ENCODE measurements at places on chromosomes 16 and 17.

DNA sequence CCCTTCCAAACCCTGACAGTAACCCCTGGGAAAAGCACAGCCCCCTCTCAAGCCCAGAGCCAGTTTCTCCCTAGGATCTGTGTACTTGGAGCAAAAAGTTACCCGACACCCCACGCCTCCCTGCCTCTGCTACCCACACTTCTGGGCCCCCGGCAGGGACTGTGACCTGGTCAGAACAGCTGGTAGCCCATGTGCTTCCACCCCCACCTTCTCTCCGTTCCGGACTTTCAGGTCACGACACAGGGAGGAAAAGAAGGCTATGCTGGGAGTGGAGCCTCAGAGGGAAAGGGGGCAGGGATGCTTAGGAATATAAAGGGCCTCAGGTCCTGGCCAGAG lies 6.4 kb downstream of the PPY start:
- no peak for DNase-seq
- H3K27me3 ChIP-seq = peaks cover 13% of the 10 kb centered on the region
- H3K36me3 ChIP-seq = no peaks in the 10 kb centered on the region
- no peak overlapping the region for H3K27ac ChIP-seq
- H3K4me3 ChIP-seq = no peak overlapping the region
- H3K4me1 ChIP-seq = no peaks in the 10 kb centered on the region

DNA sequence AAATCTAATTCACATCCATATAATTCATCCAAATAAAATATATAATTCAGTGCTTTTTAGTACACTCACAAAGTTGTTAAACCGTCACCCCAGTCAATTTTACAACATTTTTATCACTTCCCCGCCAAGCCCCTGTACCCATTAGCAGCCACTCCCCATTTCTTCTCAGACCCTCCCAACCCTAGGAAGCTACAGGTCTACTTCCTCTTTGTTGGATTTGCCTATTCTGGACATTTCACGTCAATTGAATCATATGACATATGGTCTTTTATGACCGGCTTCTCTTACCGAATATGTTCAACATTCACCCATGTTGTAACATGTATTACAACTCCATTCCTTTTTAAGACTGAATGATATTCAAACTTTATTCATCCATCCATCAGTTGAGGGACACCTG lies 19.9 kb upstream of the MLKL start:
- H3K36me3 ChIP-seq = no peaks in the 10 kb centered on the region
- H3K4me3 ChIP-seq = no peak overlapping the region
- no peak overlapping the region for H3K27ac ChIP-seq
- no peaks in the 10 kb centered on the region for H3K27me3 ChIP-seq

- no peaks in the 10 kb centered on the region for H3K36me3 ChIP-seq
- H3K4me1 ChIP-seq = no peaks in the 10 kb centered on the region
- H3K27me3 ChIP-seq = no peaks in the 10 kb centered on the region
- no peak overlapping the region for H3K27ac ChIP-seq
Observed at GRCh38 chr17:16302856-16303255, 50.4 kb downstream of the CENPV start.

DNA sequence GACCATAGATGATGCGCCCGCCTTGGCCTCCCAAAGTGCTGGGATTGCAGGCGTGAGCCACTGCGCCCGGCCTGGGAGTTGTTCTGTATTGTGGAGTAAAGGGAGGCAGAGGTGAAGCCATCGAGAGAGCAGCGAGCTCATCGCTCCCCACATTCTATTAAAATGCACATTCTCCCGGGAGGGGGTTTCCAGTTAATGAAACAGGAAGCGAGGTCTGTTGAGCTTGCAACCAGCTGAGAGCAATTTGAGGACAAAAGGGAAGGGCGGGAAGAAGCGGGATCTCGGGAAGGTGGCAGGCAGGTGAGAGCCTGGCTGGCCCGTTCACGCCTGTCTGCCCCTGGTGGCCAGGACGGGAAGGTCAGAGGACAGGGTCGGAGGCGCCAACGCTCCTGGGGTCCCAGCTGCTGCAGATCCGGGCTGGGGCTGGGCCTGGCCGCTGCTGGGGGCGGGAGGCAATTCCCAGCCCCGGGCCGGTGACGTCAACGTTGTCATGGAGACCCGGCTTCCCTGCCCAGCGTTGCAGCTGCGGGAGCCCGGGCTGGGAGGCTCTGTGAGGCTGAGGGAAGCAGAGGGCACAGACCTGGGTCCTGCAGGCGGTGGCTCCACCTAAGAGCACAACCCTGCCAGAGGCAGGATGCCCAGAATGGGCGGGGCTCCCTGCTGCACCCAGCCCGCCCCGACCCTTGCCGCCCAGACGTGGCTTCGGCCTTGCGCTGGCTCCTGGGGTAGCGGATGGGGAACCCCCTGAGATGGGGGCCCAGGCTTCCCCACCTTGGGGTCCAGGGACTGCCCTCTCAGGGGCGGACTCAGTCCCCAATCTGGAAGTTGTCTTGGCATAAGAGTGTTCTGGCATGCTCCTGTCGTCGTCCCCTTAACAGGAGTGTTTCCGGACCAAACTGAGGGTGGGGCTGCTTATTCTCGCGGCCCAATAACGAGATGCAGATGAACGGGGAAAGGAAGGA lies 48.7 kb upstream of the PLCG2 start:
- H3K4me1 ChIP-seq = no peaks in the 10 kb centered on the region
- H3K4me3 ChIP-seq = peak overlapping the region; percentile 48
- peak overlapping the region; percentile 59 for H3K27ac ChIP-seq
- no peaks in the 10 kb centered on the region for H3K36me3 ChIP-seq
- peak; percentile 32 for DNase-seq

DNA sequence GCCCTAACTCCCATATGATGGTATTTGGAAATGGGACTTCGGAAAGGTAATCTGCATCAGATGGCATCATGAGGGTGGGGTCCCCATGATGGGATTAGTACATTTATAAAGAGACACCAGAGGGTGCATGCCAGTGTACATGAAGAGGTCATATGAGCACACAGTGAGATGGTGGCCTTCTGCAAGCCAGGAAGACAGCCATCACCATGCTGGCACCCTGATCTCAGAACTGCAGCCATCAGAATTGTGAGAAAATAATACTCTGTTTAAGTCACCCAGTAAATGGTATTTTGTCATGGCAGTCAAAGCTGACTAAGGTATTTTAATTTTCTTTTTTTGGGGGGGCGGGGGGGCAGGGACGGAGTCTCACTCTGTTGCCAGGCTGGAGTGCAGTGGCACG lies 47.1 kb upstream of the ABCA10 start:
- no peak overlapping the region for H3K4me3 ChIP-seq
- H3K27ac ChIP-seq = no peak overlapping the region
- H3K4me1 ChIP-seq = no peaks in the 10 kb centered on the region
- DNase-seq = no peak
- no peaks in the 10 kb centered on the region for H3K36me3 ChIP-seq

DNA sequence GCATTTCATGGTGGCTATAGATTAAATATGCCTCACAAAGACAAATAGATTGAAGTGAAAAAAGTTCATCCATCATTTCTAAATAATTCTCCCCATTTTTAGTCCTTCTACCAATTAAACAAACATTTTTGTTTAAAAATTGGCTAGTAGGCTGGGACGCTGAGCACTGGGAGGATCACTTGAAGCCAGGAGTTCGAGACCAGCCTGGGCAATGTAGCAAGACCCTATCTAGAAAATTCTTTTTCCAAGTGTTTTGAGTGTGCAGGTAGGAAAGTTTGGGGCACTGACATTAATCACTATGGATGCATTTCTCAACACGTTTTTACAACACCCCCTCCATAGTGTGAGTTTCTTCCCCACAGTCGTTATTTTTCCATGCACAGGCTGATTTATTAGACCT lies 56.7 kb downstream of the MRC2 start:
- no peaks in the 10 kb centered on the region for H3K36me3 ChIP-seq
- H3K4me3 ChIP-seq = no peak overlapping the region
- no peaks in the 10 kb centered on the region for H3K27me3 ChIP-seq
- H3K27ac ChIP-seq = no peak overlapping the region
- no peaks in the 10 kb centered on the region for H3K4me1 ChIP-seq

GRCh38 chr17:42214156-42214555 lies 19.9 kb upstream of the GHDC start:
- no peaks in the 10 kb centered on the region for H3K27me3 ChIP-seq
- H3K27ac ChIP-seq = peak overlapping the region; percentile 86
- DNase-seq = no peak
- peaks cover 23% of the 10 kb centered on the region for H3K4me1 ChIP-seq
- no peak overlapping the region for H3K4me3 ChIP-seq

DNA sequence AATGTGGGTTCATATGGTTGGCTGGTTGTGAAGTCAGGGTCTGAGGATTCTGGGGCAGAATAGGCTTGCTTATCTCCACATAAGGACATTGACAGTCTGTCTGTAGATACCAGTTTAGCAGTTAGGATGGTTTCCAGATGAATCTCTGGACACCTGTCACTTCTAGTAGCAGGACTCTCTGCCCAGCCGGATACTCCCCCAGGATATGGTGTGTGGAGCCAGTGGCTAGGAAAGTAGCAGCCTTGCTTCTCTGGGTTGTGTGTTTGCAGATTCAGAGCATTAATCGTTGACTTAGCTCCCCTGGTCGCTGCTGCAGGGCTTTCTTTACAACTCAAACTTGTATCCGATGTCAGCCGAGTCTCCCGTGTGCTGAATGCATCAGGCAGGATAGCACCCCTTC lies 45.2 kb downstream of the CLEC16A start:
- H3K27ac ChIP-seq = no peak overlapping the region
- no peak overlapping the region for H3K4me3 ChIP-seq
- no peaks in the 10 kb centered on the region for H3K27me3 ChIP-seq
- peaks cover 6% of the 10 kb centered on the region for H3K36me3 ChIP-seq
- H3K4me1 ChIP-seq = no peaks in the 10 kb centered on the region

DNA sequence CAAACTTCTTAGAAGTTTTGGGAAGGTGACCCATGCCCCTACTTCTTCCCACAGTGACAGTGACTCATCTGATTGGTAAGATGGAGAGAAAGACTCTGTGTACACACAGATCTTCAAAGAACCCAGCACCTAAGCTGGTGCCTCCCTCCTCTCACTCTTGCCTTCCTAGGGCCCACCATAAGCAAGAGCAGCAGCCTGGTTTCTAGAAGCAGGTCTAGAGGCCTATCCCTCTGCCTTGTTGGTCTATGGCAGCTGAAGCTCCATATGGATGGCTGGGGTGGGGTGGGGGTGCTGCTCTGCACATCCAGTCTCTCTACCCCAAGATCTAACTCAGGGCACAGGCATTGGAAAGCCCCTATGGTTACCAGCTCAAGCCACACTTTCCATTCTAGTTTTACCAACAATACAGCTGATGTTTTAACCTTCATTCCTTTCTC lies 47.5 kb downstream of the STAT3 start:
- H3K27ac ChIP-seq = no peak overlapping the region
- H3K4me1 ChIP-seq = no peaks in the 10 kb centered on the region
- no peak overlapping the region for H3K4me3 ChIP-seq
- no peak for DNase-seq
